Stimulated activated CD8-positive, alpha-beta memory T cell treated with anti-CD3 and anti-CD28 coated beads, Interleukin-15, amount 100 ng/mL, for 4 hours (primary cell): ENCODE measurements at places on chromosomes 16 and 17.

DNA sequence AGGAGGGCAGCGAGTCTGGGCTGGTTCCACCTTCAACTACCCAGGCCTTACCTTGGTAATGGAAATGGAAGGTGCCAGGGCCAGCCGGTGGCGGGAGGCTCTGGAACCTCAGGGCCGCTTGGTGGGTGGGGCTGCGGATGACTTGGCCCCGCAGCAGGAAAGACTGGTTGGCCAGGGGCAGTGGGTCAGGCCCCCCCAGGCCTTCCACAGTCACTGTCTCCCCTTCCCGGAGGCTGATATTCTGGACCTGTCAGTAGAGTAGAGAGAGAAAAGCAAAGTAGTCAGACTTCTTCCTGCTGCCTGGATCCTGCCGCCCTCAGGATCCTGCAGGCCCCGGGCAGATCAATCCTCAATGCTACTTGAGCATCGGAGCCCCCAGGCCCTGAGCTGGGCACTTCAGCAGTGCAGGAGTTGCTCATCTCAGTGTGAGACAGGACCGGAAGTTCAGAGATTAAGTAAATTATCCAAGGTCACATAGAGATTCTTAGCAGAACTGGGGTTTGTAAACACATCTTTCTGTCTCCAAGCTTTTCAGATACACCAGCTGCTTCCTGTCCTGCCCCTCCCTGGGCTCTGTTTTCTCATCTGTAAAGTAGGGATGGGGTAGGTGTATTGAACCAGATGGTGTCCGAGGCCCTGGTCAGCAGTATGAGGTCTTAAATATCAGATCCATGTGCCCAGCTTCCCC lies 18.5 kb upstream of the PHF12 start:
- DNase-seq = no peak

DNA sequence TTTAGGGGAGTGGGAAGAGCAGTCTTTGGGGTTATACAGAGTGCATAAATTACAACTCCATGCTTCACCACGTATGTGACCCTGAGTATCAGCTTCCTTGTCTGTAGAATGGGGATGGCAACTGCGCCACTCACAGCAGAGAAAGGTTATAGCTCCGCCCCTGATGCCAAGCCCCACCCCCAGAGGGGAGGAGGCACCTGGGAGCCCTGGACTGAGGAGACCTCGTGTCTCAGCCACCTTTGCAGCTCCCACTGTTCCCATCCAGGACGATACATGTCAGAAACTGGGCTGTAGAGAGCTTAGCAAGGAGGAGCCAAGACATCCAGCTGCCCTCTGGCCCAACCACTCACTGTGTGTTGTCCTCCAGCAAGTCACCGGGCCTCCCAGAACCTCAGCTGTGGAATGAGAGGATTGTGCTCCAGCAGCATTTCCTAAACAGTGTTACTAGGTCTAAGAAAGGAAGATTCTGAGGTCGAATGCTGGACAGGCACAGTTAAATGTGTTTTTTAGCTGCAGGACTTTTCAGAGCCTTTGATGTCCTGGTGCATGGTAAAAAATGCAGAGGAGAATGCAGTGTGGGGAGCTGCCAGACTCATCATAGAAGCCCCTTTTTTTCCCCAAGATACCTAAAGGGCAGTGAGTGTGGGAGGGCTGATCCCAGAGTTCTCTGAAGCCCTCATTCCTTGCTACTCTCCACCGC lies 49.4 kb downstream of the BEAN1 start:
- DNase-seq = peak; percentile 10

DNA sequence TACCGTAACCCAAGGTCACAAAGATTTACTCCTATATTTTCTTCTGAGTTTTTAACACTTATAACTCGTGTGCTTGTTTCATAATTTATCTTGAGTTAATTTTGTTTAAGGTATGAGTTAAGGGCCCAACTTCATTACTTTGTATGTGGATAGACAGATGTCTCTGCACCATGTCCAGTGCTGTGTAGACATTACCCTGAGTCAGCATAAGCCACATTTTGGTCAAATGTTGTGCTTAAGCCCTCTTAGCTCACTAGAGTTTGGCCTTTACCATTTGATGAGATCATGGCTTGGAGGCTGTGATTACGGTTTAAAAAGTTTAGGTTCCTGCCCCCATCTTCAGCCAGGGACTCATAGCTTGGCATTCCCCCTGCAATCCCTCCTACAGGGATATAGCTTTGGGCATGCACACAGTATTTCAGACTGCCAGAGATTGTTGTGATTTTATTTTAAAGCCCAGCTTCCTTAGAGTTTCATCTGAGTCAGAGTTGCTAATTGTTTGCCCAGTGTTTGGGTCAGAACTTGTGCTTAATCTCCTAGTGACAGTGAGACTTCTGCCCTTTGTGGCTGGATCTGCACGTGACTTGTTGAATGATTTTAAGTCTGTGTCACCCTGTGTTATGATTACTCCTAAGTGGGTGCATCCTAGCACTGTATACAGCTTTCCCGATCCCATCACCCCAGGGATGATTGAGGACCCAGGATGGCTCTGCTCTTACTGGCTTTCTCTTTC lies 393.1 kb downstream of the CNTNAP4 start:
- no peak for DNase-seq

DNA sequence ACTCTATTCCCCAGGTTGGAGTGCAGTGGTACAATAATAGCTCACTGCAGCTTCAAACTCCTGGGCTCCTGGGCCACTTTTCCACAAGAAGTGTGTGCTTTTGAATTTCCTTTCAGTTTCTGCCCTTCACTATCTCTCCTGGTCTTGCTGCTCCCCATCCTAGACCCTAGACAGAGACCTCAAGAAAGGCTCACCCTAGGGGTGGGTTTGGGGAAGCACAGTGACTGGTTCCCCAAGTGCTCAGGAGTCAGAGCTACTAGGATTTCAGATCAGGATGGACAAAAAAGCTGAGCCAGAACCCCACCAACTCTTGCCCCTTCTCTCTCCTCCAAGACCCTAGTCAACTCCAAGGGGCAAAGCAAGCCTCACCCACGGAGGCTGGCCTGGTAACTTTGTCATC lies 1.6 kb upstream of the SEBOX start:
- DNase-seq = no peak
